ENCODE measurements at places on chromosomes 5 and 9. TPM values are rescaled to one million over a fixed set of nuclear protein-coding genes. Genes with fewer than 3 reads are reported as not detected.

Gene AHRR
- 11.5 TPM for total RNA-seq

Gene NMUR2
- total RNA-seq, result 0.22 TPM

Gene FOXD4L5
- 0.22 TPM for total RNA-seq

Gene LCN15
- total RNA-seq, result not detected

Gene OTP
- total RNA-seq, result not detected

Gene NUP214
- total RNA-seq, result 45.8 TPM

Gene OR13C4
- not detected for total RNA-seq

Gene PRDM9
- total RNA-seq, result not detected

Gene SMIM33
- total RNA-seq, result not detected

Gene CCNH
- 173 TPM for total RNA-seq

Gene GAPT
- 0.77 TPM for total RNA-seq

Gene FOXD4L3
- not detected for total RNA-seq

Gene AMBP
- total RNA-seq, result not detected

Gene KCNIP1
- total RNA-seq, result 10.1 TPM

Gene MAP3K1
- total RNA-seq, result 69.9 TPM

Gene CAMLG
- total RNA-seq, result 31.0 TPM

Gene TOR4A
- 3.7 TPM for total RNA-seq

Gene TAF11L5
- not detected for total RNA-seq

Gene EIF4E1B
- total RNA-seq, result 0.55 TPM

Gene DROSHA
- total RNA-seq, result 113 TPM
